ENCODE measurements at places on chromosomes 6 and 20. TPM values are rescaled to one million over a fixed set of nuclear protein-coding genes. Genes with fewer than 3 reads are reported as not detected.

The STX11 gene
- 7.0 TPM for total RNA-seq

The FOXF2 gene
- 1.2 TPM for total RNA-seq

The ME1 gene
- total RNA-seq, result 14.5 TPM

The CALHM4 gene
- not detected for total RNA-seq

The EEF1A2 gene
- total RNA-seq, result 0.42 TPM

The ABHD16A gene
- 38.3 TPM for total RNA-seq

DNA sequence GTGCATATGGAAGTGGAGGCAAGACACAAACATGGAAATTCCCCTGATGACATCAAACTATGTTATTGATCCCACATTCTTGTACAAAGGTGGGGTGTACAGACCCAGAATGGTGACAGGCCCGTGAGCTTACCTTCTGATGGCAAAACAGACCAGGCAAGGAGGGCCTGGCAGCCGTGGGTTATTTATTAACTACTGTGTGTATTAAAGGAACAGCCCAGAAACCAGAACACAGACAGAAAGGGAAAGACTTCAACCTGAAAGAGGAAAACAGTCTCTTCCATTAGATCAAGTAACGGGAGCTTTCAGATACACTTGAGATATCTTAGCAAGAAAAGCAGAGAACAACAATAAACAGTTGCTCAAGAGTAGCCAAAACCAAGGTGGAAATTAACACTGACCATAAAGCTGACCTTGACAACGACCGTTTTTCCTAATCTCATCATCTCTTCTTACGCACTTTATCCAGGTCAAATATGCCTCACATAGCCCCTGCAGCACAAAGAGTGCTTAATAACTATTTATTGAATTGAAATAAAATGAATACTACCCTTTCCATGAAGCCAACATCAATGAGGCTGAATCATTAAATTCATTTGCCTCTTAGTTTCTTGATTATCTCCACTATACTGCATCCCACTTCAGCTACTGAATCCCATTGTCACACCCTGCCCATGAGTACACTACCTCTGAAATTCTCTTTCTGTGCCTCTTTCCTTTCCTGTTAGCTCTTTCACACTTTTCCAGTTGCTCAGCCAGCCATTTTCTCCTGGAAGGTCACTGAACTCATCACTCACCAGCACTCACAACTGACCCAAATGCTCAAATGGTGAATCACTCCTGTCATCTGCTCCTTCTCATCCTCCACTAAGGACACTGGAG, 67.4 kb downstream of the MOXD1 start:
- no peak for DNase-seq

- DNase-seq, result peak; percentile 82
Measured at GRCh38 chr6:155495011-155495768, 39.6 kb upstream of the NOX3 start.

DNA sequence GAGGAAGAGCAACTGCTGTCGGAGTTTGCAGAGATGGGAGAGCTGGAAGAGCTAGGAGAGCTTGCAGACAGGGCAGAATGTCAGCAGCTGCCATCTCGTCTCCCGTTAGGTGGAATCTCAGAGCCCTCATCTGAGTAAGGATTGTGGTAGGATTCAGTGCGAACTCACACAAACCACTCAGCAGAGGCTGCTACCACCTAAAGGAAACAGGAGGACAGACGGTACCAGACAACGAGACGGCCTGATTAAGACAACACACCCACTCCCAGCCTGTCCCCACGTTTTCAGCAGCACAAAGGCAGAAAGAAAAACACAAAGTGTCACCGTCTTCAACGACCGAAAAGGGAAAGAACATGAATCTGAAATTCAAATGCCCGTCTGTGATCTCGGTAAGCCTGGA, 4.1 kb downstream of the LEMD2 start:
- no peak for DNase-seq

- no peak for DNase-seq
Measured at GRCh38 chr6:44198684-44199083, 18.0 kb upstream of the MYMX start.

GRCh38 chr6:84422380-84422968, 195.0 kb upstream of the CEP162 start:
- DNase-seq, result peak; percentile 85

DNA sequence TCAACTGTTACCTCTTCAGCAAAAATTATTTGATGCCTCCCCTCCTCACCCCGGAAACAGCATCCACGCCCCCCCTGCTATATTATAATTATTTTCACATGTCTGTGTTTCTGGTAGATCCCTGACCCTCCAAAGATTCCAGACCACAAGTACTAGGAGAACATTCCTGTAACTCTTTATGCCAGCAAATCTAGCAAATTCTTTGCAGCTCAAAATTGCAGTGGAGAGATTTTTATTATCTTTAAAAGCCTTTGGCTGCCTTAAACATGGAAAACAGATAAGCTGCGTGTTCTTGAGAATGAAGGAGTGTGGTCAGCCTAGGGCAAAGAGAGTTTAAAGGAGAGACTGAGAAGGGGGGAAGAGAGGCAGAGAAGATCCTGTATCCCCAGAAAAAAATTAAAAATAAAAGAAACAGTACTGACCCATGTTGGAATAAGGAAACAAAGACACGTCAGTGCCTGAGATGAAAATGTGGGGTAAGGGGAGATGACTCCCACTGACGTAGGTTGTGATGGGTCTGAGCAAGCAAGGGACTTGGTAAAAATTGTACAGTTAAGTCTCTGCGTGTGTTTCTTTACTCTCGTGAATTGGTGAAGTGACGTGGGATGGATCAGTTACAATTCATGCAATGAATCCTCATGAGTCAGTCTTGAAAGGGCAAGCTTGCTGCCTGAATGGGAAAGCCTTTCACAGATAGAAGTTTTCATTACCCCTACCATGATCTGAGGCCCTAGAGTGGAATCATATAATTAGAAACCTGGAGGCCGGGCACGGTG, 8.3 kb downstream of the ID4 start:
- no peak for DNase-seq

DNA sequence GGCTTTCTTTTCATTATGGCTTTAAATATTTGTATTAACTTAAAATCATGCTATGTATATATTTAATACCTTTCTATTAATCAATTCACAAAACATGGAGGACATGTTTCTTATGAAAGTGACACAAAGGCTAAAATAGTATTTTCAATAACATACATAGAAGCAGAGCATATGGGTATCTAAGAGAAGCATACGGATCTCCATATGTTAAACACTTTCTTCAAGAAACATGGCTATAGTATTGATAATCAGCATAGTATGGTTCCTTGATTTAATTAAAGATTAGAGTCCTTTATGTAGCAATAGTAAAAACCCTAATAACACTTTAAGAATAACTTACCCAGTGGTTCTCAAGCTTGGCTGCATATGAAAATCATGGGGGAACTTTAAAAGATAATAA, 58.5 kb downstream of the GRIK2 start:
- DNase-seq, result no peak

GRCh38 chr6:4802312-4802935, 26.2 kb downstream of the CDYL start:
- DNase-seq, result no peak
